ENCODE measurements at places on chromosomes 4 and X.

- no peak for DNase-seq
These were observed 246.4 kb downstream of the ZNF674 start for GRCh38 chrX:46298821-46299220.

DNA sequence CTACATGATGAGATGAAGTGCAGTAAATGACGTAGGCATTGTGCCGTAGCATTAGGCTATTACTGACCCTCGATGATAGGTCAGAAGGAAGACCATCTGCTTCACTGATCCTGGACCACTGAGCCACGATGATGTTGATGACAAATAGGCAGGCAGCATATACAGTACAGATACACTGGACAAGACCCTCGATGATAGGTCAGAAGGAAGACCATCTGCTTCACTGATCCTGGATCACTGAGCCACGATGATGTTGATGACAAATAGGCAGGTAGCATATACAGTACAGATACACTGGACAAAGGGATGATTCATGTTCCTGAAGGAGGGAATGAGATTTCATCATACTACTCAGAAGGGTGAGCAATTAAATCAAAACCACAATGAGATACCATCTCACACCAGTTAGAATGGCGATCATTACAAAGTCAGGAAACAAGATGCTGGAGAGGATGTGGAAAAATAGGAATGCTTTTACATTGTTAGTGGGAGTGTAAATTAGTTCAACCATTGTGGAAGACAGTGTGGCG lies 50.9 kb downstream of the BEND4 start:
- DNase-seq = no peak

DNA sequence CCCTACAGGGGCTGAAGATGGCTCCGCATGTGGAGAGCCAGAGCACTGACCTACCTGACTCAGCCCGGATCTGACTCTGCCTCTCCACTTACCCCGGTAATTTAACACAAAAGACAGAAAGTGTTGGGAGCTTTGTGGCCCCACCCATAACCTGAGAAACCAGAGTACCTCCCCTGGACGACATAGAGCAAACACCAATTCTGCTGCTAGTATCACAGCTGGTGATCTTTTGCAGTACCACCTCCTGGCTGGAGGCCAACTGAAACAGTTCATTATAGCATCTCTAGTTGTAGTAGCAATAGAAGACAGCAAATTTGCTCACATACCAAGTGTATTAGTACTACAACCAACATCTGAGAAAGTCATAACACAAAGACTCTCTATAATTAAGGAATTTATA lies 443.9 kb downstream of the KLHL4 start:
- DNase-seq = no peak

DNA sequence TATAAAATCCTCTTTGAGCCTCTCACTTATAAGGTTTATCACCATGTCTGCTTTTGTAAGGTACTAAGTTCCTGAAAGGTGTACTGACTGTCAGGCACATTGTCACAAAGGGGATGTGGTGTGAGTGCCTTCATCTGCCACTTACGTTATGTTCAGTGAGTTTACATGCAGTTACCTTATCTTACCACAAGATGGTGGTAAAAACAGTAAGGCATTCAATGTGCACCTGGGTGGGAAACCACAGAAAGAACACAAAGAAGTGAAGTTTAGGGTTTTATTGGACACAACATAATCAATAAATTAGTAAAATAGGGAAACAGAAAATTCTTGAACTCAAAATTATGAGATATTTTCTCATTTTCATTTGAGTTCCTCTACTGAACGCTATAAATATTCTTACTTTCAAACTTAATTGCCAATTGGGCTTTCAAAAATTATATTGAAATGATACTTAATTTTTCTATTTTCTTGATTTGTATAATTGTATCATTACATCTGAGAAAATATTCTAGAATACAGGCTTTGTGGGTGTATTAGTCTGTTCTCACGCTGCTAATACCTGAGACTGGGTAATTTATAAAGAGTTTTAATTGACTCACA lies 650.8 kb downstream of the PCDH7 start:
- no peak for DNase-seq

- DNase-seq = no peak
These were observed 77.1 kb upstream of the ATOH1 start for GRCh38 chr4:93751411-93751810.

DNA sequence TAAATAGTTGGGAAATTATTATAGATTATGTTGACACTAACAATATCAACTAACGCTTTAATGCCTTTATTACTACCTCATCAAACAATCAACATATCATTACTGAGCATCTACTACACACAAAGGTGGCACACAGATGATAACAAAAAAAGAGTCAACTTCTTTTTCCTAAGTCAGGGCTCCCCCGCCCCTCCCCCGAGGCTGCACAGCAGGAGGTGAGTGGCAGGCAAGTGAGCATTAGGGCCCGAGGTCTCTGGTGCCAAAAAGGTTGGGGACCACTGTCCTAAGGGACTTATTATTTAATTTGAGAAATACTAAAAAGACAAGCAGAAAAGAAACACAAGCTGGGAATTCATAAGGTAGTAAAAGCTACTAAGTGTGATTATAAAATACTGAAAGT lies 50.3 kb upstream of the MCF2 start:
- no peak for DNase-seq

GRCh38 chr4:77818602-77819403 lies at the start of gene CNOT6L:
CNOT6L (minus strand) TSS chr4:77819368; CDS start chr4:77819308, 60 bp downstream.
- DNase-seq = peak; percentile 55

Data from stimulated activated CD4-positive, alpha-beta T cell treated with anti-CD3 and anti-CD28 coated beads, Interleukin-1b, Interleukin-23, amount 100 ng/mL, for 24 hours (primary cell).